ENCODE measurements at places on chromosomes 1 and 21. TPM values are rescaled to one million over a fixed set of nuclear protein-coding genes. Genes with fewer than 3 reads are reported as not detected.

SIK1 gene
- 5.8 TPM for total RNA-seq

ARMH1 gene
- 50.7 TPM for total RNA-seq

- no peak for DNase-seq
These were observed 2.8 kb downstream of the ELAVL4 start for GRCh38 chr1:50111503-50111902.

TMEM269 gene
- 0.25 TPM for total RNA-seq

GRCh38 chr1:228835911-228836310 is 100.6 kb downstream of the RHOU start:
- no peak for DNase-seq

Data from activated CD4-positive, alpha-beta T cell treated with anti-CD3 and anti-CD28 coated beads, Interleukin-2, amount 10 ng/mL, durations not matched to agents 7 days and 5 days (primary cell).